Stimulated activated CD4-positive, alpha-beta T cell treated with anti-CD3 and anti-CD28 coated beads, Interleukin-2, amount 100 ng/mL, for 4 hours (primary cell): ENCODE measurements at places on chromosomes 5 and 9.

- no peak for DNase-seq
These were observed 1236.0 kb downstream of the MAT2B start for GRCh38 chr5:164741376-164741775.

DNA sequence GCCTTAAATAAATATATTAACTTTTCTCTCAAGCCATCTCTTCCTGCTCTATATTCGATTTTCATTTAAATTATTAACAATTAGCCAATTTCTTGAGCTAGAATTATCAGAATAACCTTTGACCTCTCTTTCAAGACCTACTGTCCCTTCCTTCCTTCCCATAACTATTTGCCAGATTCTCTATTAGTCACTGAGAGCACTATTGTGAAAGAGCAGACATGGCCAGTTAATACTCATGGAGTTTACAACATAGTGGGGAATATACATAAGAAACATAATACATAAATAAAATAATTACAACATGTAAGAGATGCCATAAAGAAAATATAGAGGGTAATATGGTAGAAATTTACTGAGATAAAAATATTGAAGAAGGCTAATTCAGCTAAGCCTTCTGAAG lies 72.1 kb upstream of the CHD1 start:
- DNase-seq: no peak

DNA sequence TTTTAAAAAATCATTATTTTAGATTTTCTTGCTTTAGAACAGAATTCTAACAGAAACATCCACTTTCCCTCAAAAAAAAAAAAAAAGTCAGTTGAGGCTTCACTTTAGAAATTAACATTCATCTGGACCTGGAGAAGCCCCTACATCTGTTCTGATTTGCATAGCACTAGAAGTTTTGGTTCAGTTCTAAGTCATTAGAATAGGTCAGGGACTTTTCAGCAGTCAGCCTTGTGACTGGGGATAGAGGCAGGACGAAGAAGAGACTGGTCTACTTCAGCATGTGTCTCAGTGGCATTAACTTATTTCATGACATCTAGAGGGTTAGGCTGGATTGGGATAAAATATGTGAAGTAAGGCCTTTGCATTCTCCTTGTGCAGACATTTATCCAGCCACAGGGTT lies 215.8 kb upstream of the DAB2 start:
- DNase-seq: no peak

DNA sequence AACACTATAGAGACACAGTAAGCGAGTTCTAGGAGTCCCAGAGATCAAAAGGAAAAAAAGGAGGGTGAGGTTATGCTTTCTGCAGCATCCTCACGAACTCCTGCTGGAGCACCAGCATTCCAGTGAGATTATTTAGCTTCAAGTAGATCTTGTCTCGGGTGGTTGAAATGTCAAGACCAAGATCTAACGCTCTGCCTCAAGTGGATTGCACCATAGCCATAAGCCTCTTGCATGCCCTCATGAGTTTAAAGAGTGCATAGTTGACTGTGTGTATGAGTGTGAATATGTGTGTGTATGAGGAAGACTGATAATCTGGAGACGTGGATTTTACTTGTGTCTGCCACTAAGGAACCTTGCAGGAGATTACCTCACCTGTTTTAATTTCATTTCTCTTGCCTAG lies 335.3 kb upstream of the ADAMTSL1 start:
- DNase-seq: no peak

- DNase-seq: no peak
These were observed 22.8 kb downstream of the THBS4 start for GRCh38 chr5:80057921-80058320.
